ENCODE measurements at places on chromosomes 3 and 15.

DNA sequence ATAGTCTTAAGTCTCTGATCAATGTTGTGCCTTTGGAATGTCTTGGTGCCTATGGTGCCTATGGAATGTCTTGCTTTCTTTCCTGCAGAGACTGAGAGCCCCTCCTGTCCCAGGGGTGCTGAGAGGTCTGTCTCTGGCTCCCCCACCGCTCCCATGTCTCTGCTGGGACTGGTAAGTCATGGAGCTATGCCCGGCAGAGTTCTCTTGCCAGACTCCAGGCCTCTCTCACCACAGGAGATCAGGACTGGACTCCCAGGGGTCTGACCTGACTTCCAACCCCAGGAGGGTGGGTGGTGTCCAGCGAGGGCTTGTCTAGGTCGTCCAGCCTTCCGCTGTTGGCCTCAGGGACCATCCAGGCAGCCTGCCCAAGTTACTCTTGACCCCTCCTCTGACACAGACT lies 14.0 kb upstream of the CYP11A1 start:
- DNase-seq, result no peak

DNA sequence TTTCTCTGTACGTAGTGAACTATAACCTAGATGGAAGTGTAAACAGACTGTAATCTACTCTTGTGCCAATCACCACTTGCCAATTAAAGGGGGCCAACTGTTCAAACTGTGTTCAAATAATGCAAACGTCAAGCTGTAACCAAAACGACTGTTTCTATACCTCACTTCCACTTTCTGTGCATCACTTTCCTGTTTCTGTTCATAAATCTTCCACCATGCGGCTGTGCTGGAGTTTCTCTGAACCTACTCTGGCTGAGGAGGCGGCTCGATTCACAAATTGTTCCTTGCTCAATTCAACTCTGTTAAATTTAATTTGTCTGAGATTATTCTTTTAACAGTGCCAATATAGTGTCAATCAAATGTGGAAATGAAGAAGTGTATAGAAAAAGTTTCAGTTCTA lies 206.7 kb upstream of the TBC1D5 start:
- DNase-seq, result peak; percentile 7

DNA sequence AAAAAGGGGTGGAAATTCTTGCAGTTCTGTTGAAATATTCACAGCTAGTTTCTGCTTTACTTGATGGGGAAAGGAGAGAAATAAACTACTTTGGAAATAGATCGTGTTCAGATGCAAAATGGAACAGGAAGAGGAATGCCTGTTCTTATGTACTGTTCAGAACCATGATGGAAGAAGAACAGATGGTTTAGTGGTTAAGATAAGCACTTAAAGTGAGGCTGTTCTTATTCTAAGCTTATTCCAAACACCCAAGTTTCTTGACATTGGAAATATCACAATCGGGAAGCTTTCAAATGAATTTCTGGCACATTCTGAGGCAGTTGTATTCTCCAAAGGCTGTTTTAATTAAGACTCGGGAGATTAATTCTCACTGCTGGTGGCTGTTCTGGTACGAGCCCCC lies 228.5 kb downstream of the LSAMP start:
- DNase-seq, result no peak

- DNase-seq, result no peak
These were observed 121.4 kb upstream of the SGO1 start for GRCh38 chr3:20307383-20307782.

- no peak for DNase-seq
These were observed 17.3 kb downstream of the FAM174B start for GRCh38 chr15:92638291-92638708.

- no peak for DNase-seq
These were observed 186.9 kb downstream of the OPA1 start for GRCh38 chr3:193779933-193780332.

DNA sequence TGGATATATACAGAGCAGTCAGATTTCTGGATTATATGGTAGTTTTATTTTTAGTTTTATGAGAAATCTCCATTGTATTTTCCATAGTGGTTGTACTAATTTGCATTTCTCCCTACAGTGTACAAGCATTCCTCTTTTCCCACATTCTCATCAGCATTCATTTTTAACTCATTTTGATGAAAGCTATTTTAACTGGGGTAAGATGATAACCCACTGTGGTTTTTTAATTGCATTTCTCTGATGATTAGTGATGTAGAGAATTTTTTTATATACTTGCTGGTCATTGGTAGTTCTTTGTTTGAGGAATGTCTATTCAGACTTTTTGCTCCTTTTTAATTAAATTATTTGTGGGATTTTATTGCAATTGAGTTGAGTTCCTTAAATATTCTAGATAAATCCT lies 903.6 kb downstream of the DIPK2A start:
- DNase-seq, result no peak

DNA sequence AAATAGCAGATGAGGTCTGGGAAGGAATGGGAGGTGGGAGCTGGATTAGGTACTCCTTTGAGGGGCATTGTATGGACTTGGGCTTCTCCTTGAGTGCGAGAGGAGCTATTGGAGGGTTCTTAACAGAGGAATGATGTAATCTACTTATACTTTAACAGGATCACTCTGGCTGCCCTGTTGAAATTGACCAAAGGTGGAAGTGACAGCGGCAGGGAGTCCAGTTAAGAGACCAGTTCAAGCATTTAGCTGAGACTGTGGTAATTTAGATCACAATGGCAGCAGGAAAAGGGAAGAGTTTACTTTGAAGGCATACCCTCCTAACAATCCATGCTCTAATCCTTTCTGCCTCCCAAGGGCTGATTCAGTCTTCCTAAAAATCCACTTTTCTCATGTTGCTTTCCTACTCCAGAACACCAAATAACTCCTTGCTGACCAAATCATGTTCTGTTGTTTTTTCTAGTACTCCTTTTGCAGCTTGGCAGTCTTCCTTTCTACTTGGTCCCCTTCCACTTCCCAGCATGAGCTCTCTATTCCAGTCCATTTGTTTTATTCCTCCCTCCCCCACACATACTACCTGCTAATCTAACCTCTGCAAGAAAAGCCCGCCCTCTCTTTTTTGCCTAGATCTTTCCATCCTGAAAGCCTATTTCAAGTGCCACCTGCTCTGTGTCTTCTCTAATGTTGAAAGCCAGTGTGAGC lies 139.4 kb downstream of the NECTIN3 start:
- DNase-seq, result no peak

DNA sequence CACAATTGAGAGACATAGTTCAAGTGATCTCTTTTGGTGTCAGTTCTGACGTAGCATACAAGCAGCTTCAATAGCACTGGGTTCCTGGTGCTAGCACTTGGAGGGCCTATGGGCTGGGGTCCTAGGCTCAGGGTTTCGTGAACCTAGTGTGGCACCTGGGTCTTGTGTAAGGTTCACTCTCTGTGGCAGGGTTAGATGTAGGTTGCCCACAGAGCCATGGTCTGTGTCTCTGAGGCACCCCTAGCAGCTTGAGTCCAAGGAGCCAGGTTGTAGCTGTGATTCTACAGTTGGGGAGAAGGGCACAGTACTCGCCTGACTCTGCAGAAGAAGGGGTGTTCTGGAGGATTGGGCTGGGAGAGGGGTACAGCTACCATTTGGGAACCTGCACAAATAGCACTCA lies 282.6 kb upstream of the LRRC3B start:
- DNase-seq, result no peak

DNA sequence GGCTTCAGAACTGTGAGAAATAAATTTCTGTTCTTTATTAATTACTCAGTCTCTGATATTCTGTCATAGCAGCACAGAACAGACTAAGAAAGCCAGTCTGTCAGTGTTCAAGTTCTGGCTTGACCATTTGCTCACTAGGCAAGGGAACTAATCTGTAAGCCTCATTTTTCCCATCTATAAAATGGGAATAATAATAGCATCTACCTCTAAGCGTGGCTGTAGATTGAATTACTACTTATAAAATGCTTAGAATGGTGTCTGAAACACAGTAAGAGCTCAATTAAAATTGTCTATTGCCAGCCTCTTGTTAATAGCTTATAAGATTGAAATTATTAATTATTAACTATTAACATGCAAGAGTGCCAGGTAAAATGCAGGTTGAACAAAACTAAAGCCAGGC lies 209.7 kb upstream of the LRRFIP2 start:
- no peak for DNase-seq

DNA sequence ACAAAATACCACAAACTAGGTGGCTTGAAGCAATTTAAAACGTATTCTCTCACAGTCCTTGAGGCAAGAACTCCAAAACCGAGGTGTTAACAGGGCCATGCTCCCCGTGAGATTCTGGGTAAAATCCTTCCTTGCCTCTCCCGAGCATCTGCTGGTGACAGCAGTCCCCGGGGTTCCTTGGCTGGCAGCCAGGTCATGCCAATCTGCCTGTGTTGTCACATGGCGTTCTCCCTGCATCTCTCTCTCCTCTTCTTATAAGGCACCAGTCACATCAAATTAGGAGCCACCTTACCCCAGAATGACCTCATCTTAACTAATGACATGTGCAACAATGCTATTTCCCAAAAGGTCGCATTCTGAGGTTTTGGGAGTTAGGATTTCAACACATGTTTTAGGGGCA lies 26.3 kb upstream of the LRRN1 start:
- peak; percentile 63 for DNase-seq

DNA sequence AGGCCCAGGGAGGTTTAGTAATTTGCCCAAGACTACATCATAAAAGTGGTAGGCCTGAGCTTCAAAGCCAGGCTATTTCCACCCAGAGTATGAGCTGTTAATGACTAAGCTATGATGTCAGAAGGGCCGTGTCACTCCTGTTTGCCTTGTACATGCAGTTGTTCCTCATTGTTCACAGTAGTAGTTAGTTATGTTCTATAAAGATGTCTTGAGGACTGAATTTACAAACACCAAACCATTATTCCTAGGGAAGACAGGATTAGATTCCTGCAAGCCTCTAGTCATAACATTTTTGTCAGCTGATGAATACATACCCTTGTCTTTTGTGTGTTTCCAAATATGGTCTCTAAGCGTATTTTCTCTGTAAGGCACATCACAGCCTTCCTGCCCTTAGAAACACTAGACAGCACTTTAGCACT lies 20.9 kb upstream of the LARS2 start:
- DNase-seq, result no peak

GRCh38 chr3:44476181-44476611 lies 1.3 kb downstream of the ZNF445 start:
- DNase-seq, result no peak

Measured in head of caudate nucleus (tissue), 42 donors.